Activated T-cell treated with anti-CD3 and anti-CD28 coated beads, Interleukin-2, amount 50 U/mL, for 1 hour (primary cell): ENCODE measurements at places on chromosomes 1 and 21.

- no peak for DNase-seq
Measured at GRCh38 chr1:29209173-29209572, 21.6 kb downstream of the MECR start.

DNA sequence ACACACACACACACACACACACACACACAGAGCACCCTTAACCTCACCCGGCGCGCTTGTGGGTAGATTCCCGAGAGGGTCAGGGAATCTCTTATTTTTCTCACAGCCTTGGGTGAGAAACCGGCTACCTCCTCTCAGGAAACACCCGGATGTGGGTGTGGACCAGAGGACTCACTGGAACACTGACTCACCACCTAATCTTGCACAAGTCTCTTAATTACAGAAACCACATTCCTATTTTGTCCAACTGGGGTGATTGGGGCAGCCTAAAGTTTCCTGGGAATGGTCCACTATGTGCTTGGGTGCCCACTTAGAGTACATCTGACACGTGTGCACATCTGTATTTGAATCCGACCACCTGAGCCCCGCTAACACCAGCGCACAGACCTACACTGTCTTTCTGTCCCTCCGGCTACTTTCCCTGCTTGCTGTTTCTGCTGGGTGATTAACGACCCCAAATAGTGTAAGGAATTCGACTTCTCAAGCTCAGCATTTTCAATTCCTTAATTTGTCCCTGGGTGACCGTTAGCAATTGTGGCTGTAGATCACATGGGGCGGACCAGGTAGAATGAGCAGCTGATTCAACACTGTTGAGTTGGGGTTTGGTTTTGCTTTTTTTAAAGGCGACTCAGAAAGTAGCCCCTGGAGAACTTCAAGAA is 14.0 kb upstream of the TBX15 start:
- no peak for DNase-seq

DNA sequence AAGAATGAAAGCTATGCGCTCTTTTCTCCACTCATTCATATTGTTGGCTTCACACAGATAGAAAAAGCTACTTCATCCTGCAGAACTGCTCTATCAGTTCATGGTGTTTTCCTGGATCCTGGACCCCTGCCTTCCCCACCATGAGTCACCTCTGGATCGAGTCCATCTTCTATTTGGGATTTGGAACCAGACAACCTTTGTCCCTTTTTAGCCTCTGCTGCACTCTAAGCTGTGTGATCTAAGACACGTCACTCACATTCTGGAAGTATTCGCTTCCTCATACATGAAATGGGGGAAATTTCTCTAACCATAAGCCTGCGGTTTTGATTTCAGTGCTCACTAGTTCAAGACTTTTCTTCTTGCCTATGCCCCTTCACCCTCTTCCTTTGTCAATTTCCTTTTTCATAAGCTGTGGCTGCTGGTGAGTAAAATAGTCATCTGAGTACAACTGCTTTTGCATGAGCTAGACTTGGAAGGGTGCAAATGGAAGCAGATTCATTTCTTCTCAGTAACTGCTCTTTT is 14.1 kb upstream of the DEGS1 start:
- no peak for DNase-seq

- no peak for DNase-seq
Measured at GRCh38 chr21:19029816-19030215, 626.2 kb upstream of the TMPRSS15 start.

- no peak for DNase-seq
Measured at GRCh38 chr1:179029321-179029759, 3.6 kb downstream of the FAM20B start.

GRCh38 chr1:204507317-204508105 is 8.7 kb upstream of the MDM4 start:
- DNase-seq = no peak

DNA sequence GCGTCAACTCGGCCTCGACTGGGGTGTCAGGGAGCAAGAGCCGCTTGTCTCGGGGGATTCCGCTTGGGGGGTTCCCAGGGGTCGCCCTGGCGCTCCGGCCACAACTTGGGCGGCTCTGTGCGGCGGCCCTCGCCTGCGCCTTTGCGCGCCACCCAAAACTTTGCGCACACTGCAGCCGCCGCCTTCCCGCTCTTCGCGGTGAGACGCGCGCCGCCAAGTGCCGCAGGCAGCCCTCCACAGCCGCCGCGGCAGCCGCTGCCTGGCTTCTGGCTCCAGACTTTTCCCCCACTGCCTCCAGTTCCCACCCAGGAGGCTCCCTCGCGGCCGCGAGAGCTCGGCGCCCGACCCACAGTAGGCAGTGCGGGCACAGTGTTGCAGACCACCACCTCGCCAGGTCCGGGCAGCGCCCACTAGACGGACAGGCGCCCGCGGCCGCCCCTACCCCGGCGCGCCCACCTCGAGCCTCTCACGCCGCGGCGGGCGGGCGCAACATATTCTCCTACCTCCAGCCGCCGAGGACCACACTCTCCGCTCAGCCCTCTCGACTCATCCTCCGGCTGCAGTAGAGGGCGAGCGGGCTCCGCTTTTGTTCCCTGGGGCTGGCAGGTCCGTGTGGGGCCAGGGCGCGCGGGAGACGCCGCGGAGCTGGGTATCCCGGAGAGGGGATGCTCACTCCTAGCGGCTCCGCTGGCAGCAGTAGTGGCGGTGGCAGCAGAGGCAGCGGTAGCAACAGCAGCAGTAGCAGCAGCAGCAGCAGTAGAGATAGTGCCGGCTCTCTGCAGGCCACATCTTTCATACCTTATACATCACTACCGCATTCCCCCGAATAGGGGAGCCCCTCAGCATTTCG is 296.6 kb downstream of the OMA1 start:
- no peak for DNase-seq
